ENCODE measurements at places on chromosomes 12 and 14.

GRCh38 chr12:57852620-57853500 lies 6.3 kb upstream of the CTDSP2 start:
- DNase-seq, result no peak

DNA sequence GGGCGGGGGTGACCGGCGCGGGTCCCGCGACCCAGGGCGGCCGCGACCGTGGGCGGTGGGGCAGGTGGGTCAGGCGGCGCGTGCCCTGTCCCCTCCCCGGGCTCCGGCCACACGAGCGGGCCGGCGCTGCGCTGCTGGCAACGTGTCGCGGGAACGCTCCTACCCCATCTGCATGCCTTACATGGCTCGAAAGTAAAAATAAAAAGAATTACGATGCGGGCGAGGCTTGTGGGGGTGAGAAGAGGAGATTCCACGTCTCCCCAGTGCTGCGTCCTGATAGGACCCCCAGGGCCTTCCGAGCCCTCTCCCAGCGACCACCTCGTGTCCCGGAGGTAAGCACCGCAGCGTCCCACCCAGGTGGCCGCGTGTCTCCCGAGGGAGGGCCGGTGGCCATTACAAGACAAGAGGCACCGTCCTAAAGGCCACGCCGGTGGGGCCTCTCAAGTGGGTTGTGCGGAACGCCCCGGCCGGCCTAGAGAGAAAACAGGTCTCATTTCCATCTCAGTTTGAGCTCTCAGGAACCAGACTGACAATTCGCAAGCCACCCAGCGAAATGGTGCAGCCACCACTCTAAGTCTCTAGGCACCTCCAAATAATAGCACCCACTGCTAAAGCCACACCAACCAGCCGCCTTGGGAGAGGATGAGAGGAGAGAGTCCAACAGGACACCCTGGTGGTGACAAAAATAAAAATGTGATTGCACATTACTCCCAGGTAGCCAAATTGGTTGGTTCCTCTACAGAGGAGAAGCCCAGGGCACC lies 612 bp upstream of the FOXN3 start:
- peak; percentile 72 for DNase-seq

DNA sequence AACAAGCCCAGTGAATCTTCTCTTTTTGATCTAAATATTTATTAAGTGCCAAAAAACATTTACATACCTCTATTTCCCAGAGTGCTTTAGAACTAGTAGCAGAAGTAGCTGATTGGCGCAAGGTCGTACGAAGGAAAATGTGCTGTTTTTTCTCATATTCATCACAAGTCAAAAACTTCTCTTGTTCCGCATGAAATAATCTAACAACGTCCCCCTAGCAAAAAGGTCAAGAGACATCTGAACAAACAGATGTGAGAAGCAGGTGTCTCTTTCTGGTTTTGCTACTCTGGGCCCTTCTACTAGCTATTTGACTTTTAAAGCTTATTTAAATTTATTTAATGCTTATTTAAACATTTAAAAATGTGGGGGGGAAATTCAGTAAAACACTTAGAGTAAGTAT lies 117.8 kb downstream of the ITPR2 start:
- no peak for DNase-seq

- no peak for DNase-seq
These were observed 137.8 kb upstream of the GSC start for GRCh38 chr14:94907626-94908261.

DNA sequence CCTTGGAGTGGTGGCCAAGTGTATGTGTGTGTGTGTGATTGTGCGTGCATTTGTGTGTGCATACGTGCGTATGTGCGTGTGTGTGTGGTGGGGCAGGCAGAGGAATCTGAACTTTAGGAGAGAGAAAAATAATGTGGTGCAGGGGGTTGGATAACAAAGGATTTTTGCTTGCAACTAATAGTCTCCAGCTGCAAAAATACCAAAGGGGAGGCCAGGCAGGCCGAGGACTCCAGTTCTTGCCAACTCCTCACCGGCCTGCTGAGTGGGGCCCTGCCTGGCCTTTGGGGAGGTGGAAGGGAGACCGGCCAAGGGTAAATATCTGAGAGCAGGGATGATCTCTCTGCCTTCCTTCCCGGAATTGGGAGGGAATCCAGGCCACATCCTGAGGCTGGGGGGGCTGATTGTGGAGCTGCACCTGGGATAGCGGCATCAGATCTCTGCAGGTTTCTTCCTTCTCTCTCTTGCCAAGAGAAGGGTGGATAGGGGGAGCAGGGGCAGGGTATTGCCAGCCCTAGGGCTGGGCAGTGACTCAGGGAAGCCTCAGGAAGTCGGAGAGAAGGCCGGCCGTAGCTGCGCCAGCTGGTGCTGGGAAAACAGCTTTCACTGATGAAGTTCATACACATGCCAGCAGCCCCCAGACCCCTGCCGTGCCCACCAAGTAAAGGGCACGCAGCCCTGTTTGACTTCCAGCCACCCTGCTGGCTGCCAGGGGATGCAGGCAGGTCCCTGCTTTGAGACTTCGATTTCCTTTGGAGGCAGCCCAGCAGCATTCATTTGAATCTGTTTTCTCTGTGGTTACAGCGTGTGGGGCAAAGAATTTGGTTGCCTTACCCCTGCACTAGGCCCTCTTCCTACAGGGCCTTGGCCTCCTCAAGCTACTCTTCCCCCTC lies 4.6 kb upstream of the LRP1-AS start:
- DNase-seq, result no peak

DNA sequence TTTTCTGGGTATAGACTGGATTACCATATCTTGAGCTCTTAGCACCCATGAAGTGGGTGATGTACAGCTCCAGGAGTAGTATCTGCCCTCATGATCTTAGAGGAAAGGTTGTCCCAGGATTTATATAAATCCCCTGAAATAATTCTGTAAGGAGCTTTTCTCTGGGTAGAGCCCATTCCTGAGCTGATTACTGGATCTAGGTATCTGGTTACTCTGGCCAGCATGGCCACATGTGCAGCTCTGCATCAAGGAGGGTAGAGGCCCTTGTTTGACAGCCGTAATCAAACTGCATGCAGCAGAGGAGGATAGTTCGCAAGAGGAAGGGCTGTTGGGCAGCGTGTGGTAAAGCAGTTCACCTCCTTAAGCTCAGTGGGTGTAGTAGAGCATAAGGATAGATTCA lies 8.5 kb downstream of the COX14 start:
- DNase-seq, result no peak

DNA sequence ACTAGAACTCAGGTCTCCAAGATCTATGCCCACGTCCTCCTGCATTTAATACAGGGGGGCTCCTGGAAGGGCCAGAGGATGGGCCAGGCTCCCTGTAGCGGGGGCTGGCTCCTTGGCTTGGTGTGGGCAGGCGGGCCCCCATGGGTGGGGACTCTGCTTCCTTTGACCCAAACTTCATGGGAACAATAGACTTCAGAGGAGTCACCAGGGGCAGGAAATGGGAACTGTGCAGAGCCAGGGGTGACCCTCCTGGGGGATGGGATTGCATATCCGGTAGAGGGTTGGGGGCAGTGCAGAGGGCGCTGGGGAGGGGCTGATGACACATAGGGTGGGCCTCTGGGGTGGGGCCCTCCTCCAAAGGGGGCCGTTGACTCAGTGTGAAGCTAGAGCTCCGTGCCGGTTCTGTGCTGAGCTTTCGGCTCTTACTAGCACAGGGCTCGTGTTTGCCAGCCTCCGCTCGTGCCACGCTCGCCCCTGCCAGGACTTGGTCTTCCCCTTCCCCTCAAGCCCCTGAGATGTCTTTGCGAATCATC lies 4.6 kb downstream of the TEAD4 start:
- DNase-seq, result no peak

GRCh38 chr12:5872745-5873144 lies 72.3 kb downstream of the ANO2 start:
- peak; percentile 34 for DNase-seq

- no peak for DNase-seq
These were observed 19.4 kb upstream of the MBIP start for GRCh38 chr14:36339816-36340215.

DNA sequence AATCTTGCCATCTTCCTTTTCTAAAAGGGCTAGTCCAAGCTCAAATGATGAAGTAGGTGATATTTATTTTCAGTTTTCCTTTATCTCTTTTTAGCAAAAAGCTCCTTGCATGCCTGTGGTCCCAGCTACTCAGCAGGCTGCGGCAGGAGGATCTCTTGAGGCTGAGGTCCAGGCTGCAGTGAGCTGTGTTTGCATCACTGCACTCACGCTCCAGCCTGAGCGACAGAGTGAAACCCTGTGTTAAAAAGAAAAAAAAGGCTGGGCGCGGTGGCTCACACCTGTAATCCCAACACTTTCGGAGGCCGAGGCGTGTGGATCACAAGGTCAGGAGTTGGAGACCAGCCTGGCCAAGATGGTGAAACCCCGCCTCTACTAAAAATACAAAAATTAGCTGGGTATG lies 5.0 kb downstream of the TMEM116 start:
- no peak for DNase-seq

DNA sequence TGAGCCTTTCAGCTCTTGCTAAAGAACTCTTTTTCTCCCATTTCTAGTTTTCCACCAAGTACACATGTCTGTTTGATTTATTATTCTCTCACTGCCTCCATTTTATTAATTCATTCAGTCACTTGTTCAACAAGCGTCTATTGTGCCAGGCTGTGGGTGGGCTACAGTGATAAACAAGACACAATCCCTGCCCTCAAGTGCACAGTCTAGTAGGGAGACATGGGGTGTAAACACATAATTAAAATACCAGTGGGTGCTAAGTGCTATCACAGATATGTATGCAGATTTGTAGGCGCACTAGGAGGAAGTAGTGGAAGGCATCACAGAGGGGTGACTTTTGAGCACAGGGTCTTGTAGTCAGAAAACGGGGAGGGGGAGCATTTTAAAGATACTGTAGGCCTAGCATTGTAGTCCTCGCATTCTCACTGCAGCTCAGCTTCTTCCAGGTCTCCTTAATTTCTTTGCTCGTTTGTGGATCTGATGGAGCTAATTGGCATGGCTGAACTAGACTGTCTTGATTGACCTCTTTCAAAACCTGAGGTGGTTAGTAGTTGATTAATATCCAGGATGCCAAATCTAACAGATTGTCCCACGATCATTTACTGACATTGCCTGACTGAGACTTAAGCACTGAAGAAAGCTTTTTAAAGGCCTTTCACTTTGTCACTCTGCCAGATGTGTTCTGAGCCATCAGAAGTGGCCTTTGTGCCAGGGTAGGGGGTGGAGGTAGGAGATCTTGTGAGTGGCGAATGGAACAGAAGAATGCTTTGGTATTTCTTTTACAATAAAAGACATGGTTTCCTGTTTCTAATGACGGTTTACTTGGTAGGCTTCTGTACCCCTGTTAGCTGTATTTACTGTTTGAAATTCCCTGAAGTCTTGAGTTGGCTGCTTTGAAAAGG lies 116.9 kb downstream of the DIP2B start:
- no peak for DNase-seq
